H54 (cell line): ENCODE measurements at places on chromosomes 4 and X.

GRCh38 chr4:175054980-175055379, 136.8 kb downstream of the ADAM29 start:
- no peak for DNase-seq

- peak; percentile 51 for DNase-seq
These were observed 16.9 kb upstream of the LRBA start for GRCh38 chr4:151031831-151032605.

GRCh38 chr4:40256329-40256728, 59.5 kb downstream of the RHOH start:
- no peak for DNase-seq

DNA sequence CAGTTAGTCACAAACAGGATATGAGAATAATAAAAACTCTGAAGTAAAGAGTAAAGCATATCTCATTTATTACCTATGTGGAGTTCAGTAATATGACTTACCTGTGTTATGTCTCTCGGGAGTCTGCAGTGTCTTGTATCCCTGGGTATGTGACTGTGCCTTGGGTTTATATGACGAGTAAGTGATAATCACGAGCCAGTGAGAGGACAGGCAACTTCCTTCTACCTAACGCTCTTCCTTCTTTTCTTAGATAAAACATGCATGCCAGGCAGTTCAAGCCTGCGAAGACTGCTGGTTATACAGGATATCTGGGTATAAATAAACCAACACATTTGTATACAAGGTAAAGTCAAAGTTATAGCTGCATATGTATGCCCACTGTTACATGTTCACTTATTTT, at the start of gene HPGDS:
HPGDS (minus strand) TSS at position 143 of the 400 bp plus-strand sequence. CDS start 8,207 bp downstream, outside the sequence.
- DNase-seq = no peak

- DNase-seq = no peak
These were observed 120.9 kb downstream of the CHIC2 start for GRCh38 chr4:53943345-53944085.

DNA sequence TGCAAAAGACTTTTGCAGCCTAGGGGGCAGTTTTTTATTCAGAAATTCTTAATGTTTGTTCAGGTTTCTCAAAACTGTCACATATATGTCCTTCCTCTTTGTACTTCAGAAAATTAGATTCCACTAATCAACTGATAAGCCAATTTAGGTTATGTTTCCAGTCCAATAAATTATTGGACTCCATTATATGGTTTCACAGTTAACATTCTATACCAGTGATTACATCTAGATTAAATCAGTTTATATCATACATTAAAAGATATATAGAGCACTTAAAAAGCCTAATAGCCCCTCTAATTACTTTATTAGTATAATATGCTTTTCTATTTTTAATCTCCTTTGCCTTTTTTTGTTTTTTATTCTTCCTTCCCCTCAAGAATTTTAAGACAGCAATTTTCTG, 434.1 kb downstream of the INPP4B start:
- no peak for DNase-seq
